ENCODE measurements at places on chromosomes 1 and 21.

GRCh38 chr1:147246044-147246690 is 3.7 kb downstream of the CHD1L start:
- no peak for DNase-seq

DNA sequence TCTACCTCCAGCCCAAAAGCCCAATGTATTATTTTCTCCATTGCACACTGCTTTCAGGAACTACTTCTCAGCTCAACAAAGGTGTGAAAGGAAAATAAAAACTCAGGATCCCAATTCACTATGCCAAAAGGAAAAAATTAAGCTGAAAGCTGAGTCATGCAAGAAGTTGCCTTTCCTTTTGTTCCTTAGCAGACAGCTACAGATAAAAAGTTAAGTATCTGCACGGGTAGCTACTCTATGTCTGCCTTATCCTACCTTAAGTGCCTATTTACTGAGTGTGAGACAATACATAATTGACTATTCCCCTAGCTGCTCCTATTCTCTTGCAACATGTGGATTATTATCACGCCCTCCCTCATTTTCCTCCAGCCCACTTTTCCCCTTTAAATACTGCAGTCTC is 84.1 kb downstream of the ADCY10 start:
- DNase-seq = no peak

- DNase-seq = no peak
Observed at GRCh38 chr1:14937288-14937949, 216.1 kb upstream of the TMEM51 start.

DNA sequence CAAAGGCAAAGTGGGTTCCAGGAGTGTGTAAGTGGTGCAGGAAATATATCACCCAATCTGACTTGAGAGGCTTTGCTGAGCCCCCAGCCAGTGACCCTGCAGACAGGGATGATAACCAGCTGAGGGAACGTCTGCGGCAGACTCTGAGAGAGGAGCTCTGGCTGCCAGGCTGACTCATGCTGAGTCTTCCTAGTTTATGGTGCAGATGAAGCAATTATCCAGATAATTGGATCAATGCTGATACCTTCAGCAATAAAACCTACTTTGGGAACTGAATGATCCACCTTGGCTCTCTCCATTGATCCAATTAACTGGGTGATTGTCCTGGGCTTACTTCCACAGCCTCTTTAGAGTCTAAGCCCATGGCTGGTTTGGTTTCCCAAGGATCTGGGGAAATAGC is 7.3 kb downstream of the C8B start:
- DNase-seq = no peak

- DNase-seq = no peak
Observed at GRCh38 chr1:182338806-182339370, 52.7 kb downstream of the GLUL start.
